ENCODE measurements at places on chromosomes 7 and 10.

DNA sequence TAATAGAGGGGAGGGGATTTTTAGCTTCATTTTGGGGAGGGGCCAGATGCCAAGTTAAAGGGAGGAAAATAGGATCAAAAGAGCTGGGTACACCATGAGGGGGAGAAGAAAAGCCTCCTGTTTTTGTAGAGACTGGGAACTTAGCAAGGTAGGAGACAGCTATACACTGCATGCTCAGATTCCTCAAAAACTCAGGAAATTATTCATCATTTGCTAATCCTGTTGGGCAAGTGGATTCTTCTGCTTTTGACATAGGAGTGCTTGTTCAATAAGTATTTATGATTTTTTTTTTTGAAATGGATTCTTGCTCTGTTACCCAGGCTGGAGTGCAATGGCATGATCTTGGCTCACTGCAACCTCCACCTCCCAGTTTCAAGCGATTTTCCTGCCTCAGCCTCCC is 73.4 kb downstream of the LYZL2 start:
- DNase-seq: no peak

DNA sequence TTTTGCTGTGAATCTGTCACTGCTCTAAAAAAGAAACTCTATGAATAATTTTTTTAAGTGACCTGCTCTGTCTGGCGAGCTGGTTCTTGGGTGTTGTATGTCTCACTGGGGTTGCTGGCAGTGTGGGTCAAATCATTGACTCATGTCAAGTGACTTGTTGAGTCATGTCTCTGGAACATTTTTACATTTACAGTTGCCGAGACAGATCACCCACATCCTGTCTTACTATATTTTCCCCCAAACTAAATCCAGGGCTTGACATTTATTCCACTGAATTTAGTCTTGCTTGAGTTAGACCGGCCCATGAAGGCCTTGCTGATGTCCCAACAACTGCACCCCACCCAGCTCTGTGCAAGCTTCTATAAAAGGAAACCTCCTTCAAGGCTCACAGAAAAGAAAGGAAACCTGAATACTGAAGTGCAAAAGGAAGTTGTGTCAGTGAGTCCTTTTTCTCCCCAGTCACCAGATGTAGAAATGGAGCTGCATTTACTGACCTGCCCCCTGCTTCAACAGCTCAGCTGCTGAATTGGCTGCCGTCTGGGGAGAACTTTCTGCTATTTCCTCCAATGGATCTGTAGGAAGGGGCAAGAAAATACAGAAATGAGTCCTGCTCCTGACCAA is 290.3 kb downstream of the TNS3 start:
- peak; percentile 71 for DNase-seq

DNA sequence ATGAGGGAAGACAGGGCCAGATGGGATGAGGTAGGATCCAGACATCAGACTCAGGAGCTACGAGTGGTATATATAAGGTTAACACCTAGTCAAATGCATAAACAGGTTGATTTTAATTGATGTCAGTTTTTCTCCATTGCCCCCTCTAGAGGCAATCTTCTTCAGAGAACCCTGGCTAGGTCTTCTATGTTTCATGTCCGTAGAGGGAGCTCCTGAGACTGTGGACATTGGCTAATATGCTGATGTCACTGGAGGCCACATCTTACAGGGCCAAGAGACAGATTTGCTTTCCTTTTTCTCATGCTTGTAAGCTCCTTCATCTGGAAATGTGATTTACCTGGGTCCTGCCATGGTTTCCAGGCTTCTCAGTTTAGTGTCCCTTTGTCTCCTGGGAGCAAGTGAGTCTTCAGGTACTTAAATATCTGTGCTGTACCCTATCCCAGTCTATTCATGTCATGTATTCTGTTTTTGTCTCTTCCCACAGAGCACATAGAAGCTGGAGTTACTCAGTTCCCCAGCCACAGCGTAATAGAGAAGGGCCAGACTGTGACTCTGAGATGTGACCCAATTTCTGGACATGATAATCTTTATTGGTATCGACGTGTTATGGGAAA is 161.6 kb upstream of the PRSS1 start:
- DNase-seq: peak; percentile 62

DNA sequence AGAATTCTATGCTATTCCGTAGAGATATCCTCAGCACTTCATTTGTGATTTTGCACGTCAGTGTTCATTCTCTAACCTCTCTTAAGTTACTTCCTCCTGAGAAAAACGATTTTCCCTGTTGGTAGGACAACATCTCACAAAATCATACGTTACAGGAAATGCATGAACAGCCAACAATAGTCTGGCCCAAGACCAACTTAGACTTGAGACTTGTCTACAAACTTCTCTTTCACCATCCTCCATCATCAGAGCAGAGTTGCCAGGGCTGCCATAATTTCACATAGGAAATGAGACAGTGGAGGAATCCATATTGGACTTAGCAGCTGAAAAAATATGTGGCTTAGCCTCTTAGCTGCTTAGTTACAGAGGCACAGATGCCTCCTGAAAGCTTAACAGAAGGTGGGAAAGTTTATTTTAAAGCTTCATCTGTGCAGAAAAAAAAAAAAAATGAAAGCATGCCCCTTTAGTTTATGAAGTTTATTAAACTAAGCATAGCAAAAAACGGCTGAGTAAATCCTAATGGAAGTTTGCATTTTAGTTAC is 222.5 kb upstream of the CACNA2D1 start:
- no peak for DNase-seq

DNA sequence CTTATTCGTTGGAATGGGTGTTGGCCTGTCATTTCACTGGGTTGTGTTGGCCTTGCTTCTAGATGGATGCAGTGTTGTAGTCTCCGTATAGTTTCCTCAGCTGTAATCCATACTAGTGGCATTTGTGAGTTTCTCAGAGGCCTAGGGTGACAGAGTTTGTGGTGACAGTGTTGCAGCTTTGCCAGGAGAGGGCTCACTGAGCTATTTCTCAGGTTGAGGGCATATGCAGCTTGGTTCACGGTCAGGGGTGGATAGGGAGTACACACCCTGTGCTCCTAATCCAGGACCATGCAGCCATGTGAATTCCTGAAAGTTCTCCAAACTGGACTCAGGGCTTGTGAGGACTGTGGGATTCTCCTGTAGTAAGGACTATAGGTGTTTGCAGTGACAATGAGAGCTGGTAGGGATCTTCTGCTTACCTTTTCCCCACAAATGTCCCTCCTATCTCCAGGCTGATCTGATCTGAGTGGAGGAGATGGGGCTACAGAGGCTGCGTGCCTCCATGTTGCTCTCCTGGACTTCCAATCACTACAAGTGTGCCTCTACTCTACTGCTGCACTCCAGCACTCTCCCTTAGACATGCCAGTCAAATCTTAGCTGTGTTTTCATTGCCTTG is 229.0 kb downstream of the STK31 start:
- peak; percentile 28 for DNase-seq

- no peak for DNase-seq
Measured at GRCh38 chr10:3077940-3078630, 10.7 kb downstream of the PFKP start.

GRCh38 chr7:82840061-82840460 is 322.6 kb downstream of the PCLO start:
- no peak for DNase-seq

Measured in GM13977 (cell line).